Foreskin melanocyte (primary cell): ENCODE measurements at places on chromosomes 4 and X.

DNA sequence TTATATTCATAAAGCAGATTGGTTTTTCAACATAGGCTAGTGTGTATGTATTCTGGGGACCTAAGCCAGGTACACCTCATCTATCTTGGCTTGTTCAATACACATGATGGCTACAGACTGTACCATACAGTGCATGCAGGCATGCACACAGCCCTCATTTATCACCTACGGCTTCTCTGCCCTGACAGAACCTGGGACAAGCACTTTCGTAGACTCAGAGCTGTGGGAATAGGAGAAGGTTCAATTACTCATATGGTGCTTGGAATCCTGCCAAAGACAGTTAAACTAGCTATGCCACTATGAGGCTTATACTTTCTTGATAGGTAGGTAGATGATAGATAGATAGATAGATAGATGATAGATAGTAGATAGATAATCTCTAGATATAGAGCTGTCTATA, 457.2 kb downstream of the GALNTL6 start:
- no peak for DNase-seq

DNA sequence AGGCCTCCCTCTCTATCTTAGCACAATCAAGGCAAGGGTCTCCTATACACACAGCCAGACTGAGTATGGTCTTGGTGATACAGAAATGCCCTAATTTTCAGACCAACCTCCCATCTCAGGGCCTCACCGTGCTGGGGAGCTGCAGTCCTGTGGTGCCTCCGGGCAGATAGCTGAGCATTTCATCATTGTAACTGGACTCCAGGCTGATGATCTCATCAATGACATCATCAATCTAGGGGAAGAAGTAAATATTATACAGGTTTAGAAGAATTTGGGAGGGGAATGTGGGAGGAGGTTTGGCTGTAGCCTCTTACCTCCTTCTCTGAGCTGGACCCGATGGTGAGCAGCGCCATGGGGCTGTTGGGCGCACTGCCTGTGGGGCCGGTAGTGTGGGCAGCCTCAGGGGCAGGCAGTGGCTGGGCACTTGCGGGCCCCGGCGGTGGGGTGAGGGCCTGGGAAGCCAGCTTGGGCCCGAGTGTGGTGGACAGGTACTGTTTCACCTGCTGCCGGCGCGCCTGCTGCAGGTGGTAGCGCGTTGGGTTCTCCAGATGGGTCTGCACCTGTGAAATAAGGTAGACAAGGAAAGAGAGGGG, 5.2 kb downstream of the TFE3 start:
- DNase-seq: no peak

- no peak for DNase-seq
Observed at GRCh38 chr4:155232432-155232831, 24.0 kb downstream of the NPY2R start.

DNA sequence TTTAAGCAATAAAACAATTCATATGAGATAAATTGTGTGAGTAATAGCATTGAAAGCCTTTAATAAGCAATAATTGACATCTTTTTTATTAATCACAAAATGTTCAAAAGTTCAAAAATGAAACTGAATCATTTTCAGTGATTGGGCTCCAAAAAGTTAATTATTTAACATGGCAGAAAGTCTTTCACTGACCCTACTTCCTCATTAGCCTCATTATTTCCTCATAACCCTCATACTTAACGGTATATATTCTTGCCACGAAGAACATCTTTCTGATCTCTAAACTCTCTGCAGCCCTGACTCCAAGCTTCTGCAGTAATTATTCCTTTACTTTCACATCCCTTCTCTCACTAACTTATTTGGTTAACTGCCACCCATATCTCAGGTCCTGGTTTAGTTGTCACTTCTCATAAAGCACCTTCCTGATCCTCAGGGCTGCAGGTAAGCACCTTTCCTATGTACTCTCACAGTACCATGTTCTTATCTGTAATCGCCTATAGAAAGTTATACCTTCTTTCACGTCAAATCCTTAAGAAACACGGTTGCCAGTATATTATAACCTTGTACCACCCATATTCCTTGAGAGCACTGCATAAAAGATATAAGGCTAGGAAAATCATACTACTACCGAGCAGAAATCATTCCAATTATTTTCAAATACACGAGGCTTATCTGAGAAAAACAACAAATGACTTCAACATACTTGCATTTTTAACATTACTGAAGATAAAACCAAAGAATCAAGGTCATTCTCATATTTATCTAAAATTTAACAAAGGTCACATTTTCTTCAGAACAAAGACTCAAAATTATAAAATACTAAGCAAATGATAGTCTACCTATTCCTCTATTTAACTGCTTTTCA, 72.2 kb downstream of the PPP3CA start:
- DNase-seq: no peak

DNA sequence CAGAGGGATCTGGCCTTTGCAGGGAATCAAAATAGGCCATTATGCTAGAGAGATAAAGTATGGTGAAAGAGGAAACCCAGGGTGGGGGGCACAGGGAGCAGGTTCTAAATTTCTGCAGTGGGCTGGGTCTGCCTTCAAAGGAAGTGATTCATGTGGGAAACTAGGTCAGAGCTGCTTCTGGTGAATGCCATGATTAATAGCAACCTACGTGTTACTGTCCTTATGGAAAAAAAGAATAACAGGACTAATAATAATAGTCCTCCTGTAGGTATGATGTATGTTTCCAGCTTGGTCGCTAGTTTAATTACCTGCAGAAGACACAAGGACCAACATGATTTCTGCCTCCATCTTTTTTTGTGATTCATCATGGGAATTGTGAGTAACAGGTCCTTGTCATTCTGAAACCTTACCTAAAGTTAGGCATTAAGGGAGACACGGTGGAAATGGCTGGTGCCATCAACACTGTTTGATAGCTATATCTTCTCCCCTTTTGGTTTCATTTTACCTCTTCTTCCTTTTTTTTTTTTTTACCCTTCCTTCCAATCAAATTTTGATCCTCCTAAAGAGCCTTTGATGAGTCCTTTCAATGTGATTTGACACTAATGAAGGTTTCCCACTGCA, 180.4 kb downstream of the CPEB2 start:
- DNase-seq: no peak

GRCh38 chr4:8856835-8857621, 14.6 kb downstream of the HMX1 start:
- DNase-seq: no peak

DNA sequence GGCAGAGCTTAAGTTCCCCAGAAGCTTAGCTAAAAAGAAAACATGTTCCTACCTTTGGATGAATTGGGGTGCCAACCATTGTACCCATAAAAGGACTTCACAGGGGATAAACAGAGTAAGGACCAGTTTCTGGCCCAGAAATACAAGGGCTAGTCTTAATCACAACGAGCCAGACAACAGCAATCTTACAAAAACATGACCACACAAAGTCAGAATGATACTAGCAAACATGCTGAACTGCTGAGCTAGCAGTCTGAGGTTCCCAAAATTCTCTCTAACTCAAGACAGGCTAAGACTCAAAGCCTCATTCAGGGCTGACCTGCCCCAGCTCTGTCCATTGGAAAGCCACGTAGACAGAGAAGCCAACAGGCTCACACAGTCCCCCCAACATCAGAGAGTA, 40.3 kb downstream of the ATP11C start:
- no peak for DNase-seq

DNA sequence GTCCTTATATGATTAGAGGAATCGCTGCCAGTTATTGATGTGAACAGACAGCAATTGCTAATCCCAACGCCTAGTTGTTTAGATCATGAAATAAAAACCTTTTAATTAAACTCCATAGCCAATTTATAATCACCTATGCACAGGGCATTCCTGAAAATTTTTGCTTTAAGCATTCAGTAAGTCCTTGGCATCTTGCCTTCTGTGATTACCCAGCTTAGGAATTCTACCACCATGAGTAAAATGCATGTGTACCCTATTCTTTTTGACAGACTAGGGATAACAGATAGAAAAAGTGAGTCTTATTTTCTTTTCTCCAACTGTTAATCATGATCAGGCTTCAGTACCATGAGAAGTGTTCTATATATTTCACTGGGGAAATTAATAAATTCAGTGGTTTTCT, 995.3 kb upstream of the GRIA3 start:
- DNase-seq: no peak

- no peak for DNase-seq
Observed at GRCh38 chr4:139669890-139670289, 4.3 kb downstream of the MGST2 start.

DNA sequence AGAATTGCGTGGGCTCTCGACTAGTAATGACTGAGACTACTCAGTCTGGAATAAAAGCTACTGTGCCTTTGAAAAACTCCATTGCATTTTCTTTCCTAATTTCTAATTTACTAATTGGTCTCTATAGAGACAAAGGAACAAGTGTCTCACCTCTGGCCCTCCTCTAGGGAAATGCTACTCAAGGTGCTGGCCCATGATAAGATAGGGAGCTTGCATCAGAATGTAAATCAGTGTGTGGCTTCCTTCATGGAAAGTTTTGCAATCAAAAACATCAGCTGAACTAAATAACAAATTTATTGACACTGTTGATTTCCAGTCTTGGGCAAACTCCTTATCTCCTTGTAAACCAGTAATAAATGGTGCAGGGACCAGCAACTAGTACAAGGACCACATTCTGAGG, 81.8 kb downstream of the SRPX start:
- DNase-seq: no peak

- no peak for DNase-seq
Observed at GRCh38 chr4:80156410-80156809, 40.9 kb upstream of the PRDM8 start.

DNA sequence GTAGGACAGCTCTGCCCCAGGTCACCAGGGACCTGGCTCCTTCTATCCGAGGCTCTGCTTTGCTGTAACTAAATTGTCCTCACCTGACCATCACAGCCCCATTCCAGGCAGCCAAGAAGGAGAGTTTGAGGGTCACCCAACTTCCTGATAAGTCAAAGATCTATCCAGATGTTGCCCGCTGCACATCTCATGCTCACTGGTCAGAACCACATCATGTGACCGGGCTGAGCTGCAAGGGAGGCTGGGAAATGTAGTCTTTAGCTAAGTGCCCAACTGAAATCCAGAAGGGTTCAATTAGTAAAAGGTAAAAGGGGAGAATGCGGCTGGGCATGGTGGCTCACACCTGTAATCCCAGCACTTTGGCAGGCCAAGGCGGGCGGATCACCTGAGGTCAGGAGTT, 18.4 kb downstream of the HMX1 start:
- no peak for DNase-seq

GRCh38 chrX:81280148-81280547, 78.2 kb downstream of the SH3BGRL start:
- no peak for DNase-seq

DNA sequence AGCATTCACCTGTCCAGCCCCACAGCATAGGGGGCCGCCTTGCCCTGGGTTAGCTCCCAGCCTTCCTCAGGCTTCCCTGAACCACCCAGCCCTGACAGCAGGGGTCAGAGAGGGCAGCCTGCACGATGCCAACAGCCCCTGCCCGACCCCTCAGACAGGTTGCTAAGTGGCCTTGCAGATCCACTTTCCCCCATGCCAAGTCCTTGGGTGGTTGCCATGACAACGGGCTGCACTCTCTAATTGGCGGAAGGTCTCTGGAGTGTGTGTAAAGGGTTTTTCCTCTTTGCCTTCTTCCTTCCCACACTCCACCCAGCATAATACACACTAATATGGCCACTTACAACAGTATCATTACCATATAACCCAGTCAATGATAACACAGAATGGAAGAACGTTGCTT, 99.6 kb upstream of the AFAP1 start:
- no peak for DNase-seq

GRCh38 chrX:124665621-124666400, 319.4 kb downstream of the SH2D1A start:
- DNase-seq: no peak

- DNase-seq: no peak
Observed at GRCh38 chrX:154890990-154891639, 5.0 kb downstream of the F8A1 start.

DNA sequence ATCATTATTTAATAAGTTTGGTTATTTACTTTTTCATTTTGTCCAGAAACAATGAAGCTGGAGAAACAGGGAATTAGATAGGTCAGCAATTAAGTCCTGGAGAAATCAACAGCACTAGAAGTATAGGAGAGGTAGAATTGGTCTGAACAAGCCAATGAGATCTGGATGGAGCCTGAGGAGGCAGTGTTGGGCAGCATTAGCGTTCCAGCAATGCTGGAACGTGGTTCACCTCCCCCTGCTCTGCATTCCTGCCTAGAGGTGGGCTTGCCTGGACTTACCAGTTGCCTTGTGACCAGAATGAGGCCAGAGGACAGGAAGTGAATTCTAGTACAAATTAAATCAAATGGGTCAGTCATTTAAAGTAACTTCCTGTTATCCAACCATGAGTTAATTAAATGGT, 4.6 kb downstream of the RASSF6 start:
- no peak for DNase-seq

DNA sequence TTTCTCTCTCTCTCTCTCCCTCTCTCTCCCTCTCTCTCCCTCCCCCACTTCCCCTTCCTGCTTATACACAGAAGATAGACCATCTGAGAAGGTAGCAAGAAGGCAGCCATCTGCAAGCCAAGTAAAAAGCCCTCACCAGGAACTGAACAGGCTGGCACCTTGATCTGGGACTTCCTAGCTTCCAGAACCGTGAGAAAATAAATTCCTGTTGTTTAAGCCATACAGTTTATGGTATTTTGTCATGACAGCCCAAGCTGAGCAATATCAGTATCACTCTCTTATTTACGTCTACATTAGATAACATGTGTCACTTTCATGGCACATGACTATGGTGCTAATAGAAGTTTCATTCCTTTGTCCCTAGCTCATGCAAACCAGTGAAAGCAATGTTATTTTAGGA, 581.1 kb downstream of the INPP4B start:
- no peak for DNase-seq

DNA sequence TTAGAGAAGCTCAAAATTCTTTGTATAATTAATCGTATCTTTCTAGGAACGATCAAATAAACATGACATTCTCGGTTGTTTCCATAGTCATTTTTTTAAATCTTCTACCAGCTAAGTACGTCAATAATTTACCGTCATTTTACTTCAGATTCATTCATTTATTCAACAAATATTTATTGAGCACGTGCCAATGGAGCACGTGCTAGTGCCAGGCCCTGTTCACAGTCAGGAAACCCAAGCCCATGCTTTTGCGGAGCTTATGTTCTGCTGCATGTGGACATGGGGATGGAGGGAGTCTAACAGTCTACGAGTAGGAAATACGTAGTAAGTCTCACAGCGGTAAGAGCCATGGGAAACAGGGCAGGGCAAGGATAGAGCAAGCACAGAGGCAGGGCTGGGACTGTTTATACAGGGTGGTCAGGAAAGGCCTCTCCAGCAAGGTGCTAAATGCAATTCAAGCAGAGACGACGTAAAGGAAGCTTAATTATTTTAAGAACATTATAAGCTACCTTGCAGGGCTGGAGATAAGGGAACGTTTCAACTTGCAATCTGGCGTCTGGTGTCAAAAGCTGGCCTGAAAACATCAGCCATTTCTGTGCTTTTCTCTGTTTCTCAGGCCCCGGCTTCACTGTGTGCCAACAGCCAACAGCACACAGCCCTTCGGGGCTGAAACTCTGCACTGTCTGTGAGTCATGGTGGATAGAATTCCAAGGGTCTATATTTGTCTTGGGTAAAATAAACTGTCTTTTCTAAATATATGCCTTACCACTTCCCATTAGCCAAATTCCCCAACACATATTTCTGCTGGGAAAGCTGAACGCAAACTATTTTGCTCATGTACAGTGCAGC, 517.1 kb upstream of the ZFP42 start:
- peak; percentile 70 for DNase-seq

GRCh38 chr4:156303708-156304107, 350.0 kb upstream of the CTSO start:
- no peak for DNase-seq

GRCh38 chr4:25870081-25870480, 7.3 kb upstream of the SEL1L3 start:
- DNase-seq: no peak
